ENCODE measurements at places on chromosomes 7 and 10.

DNA sequence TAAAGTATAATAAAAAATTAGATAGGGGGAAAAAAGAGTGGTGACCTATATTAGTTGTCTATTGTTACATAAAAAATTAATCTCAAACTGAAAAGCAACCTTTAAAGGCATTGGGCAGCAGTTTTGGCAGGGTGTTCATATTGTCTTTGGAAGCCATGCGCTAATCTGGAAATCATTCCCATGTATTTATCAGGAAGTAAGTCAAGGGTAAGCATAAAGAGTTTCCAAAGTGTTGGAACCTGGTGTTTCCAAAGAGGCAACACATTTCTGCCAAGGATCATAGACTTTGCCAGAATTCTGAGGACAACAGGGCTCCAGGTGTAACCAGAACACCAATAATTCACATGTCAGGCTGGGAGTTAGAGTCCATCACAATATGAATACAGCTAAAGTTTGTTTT is 55.7 kb upstream of the EGFR start:
- no peak for DNase-seq

DNA sequence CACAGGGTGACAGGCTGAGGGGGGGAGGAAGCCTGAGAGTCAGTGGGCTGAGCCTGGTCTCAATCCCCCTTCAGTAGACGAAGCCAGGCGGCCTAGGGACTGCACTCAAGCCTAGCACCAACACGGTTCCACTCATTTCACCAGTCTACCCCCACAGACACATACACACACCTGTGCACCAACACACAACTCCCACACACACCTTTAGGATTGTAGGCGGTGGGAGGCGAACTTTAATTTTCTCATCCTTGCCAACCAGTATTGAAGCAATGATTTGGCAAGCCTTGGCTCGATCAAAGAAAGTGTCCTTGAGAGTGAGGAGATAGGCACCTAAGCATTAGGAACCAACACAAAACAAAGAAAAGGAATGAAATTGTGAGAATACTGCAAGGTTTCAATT is 19.7 kb downstream of the POLR3A start:
- no peak for DNase-seq

DNA sequence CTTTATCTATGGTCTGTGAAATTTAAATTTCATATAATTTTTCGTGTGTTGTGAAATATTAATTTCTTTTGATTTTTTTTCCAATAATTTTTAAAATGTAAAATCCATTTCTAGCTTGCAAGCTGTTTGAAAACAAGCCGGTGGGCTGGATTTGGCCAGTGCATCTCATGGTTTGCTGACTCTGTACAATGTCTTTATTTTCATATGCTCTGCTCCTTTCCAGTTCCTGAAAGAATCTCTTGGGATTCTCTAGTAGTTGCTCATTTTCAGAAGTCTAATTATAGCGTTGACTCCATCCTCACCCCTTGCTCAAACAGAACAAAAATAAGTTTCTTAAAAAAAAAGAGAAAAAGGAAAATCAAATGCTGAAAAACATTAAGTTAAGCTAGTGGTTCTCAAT is 21.4 kb downstream of the UBN2 start:
- DNase-seq: no peak

DNA sequence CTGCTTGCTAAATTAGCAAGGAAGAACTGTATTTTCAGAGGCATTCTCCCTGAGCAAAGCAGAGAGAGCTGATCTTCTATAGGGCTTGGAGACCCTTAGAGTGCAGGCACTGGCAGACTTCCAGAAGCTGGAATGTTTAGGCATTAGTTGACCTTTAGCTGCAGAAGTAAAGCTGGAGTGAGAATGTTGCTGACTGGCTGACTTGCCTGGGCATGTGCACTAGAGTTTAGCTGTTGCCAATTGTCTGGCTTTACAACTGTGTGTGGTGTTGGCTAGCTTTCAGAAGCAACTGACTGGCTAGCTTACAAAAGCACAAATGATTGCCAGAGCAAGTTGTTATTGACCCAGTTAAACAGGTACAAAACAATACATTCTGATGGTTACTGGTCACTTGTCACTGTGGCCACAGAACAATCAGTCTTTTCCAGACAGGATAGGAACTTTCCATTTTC is 25.1 kb downstream of the FAM13C start:
- no peak for DNase-seq

DNA sequence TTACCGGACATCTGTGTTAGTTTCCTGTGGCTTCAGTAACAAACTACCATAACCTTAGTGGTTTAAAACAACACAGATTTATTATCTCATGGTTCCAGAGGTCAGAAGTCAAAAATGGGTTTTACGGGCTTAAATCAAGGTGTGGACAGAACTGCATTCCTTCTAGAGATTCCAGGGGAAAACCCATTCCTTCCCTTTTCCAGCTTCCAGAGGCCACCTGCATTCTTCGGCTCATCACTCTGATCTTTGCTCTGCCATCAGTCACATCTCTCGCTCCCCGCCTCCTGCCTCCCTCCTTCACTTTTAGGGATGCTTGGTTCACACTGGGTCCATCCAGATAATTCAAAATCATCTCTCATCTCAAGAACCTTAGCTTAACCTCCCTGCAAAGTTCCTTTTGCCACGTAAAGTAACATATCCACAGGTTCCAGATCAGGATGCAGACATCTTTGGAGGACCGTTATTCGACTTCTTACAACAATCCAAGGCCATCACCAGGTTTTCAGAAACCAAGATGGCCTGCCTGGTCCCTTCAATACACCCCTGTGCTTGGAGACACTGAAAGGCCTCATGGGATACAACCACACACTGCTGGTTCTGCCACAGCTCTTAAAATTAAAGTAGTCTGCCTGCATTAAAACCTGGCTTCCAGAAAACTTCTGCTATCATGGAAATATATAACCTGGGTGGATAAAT is 225.9 kb upstream of the MYO3A start:
- no peak for DNase-seq

DNA sequence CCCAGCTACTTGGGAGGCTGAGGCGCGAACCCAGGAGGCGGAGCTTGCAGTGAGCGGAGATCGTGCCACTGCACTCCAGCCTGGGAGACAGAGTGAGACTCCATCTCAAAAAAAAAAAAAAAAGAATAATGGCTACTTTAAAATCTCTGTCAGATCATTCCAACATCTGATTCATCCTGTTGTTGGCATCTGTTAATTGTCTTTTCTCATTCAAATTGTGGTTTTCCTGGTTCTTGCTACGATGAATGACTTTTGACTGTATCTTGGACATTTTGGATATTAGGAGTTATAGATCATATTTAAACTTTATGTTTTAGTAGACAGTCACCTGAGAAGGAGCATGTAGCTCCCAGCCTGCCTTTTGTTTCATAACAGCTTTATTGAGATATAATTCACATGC is 8.5 kb downstream of the TPST1 start:
- DNase-seq: no peak
